ENCODE measurements at places on chromosomes 4 and X.

DNA sequence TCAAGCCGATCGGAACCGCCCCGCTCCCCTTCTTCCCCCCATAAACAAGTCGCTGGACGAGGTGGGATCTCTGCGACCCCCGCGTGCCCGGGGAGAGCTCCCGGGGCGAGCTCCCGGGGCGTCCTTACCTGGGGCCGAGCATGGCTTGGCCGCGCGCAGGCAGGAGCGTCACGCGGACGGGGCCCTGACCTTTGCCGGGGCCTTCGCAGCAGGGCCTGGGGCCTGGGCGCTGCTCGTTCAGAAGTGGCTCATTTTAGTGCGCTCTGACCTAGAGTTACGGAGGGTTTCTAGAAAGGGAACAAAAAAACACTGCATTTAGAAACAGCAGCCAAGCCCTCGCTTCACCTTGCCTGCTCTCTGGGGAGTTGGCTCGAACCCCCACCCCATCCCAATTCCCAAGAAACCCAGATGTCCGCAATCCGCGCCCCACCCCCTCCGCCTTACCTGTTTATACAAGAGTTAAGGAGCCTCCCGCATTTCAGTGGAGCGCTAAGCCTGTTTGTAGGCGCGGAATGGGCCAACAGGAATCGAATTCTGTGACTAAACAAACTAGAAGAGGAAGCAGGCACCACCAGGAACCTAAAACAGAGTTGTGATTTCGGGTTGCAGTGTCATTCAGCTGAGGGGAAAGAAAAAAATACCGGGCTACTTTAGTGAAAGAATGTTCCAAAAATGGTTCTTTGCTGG is 814 bp upstream of the RBM47 start:
- DNase-seq: peak; percentile 78

- DNase-seq: no peak
Measured at GRCh38 chrX:155888139-155888538, 7.0 kb downstream of the VAMP7 start.

GRCh38 chrX:40083979-40084359 is 13.8 kb downstream of the BCOR start:
- DNase-seq: no peak

- no peak for DNase-seq
Measured at GRCh38 chr4:182700362-182701160, 216.6 kb downstream of the DCTD start.

DNA sequence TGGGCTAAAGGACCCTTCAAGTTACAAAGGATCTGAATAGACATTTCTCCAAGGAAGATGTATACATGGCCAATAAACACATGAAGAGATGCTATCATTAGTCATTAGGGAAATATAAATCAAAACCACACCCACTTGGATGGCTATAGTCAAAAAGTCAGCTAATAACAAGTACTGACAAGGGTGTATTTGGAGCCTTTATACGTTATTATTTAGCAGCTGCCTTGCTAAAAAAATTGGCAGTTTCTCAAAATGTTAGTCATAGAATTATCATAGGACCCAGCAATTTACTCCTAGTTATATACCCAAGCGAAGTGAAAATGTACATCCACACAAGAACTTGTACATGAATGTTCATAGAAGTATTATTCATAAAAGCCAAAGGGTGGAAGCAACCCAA is 112.7 kb upstream of the DUSP21 start:
- no peak for DNase-seq

GRCh38 chr4:183011213-183011907 is 87.7 kb upstream of the WWC2 start:
- DNase-seq: no peak

DNA sequence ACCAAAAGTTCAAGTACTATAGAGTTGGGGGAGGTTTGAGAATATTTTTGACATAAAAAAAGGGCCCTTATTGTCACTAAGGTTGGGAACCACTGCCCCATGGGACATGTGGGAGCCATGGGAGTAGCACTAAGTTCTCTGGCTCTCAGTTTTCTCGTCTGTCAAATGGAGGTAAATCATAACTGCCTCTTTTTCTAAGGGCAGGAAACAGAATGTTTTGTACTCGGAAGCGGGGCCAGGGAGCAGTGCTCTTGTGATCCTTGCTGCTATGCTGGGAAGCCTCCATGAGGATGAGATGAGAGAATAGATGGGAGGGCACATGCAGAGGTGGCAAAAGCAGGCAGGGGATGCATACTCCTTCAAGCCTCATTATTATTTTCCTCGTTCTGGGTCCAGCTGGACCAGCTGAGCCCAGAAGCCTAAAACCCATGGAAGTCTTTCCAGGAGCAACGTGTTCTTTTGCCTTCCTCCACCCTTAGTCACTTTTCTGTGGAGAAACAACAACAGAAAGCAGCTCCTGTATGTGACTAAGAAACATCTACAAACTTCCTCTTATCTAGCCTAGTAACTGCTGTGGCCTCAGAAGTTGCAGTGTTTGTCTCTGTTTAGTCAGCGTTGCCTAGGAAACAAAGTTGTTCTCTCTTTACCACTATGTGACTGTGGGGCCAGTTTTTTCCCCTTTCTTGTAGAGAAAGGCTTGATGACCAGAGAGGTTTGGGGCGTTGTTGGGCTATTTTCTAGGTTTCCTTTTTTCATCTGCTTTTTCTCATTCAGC is 64.8 kb downstream of the TSC22D3 start:
- DNase-seq: peak; percentile 69

GRCh38 chr4:168769416-168769815 is 240.6 kb downstream of the CBR4 start:
- no peak for DNase-seq

- no peak for DNase-seq
Measured at GRCh38 chr4:141140391-141141200, 7.3 kb upstream of the RNF150 start.

- DNase-seq: no peak
Measured at GRCh38 chrX:74434336-74434735, 13.0 kb downstream of the SLC16A2 start.

DNA sequence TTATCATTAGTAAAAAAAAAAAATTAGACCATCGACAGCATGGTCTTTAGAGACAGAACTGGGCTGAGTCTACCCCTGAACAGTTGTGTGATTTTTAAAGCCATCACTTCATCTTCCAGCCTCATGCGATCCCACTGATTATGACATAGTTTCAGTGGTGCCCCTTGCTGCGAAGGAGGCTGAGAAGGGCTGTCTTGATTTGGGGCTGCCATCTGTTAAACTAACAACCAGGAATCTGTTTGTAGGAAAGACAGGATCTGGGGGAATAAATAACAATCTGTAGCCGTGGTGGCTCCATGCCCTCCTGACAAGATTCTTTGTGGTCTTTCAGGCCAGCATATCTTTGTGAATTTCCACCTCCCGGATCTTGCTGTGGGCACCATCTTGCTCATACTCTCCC is 17.1 kb downstream of the SLC34A2 start:
- DNase-seq: no peak

DNA sequence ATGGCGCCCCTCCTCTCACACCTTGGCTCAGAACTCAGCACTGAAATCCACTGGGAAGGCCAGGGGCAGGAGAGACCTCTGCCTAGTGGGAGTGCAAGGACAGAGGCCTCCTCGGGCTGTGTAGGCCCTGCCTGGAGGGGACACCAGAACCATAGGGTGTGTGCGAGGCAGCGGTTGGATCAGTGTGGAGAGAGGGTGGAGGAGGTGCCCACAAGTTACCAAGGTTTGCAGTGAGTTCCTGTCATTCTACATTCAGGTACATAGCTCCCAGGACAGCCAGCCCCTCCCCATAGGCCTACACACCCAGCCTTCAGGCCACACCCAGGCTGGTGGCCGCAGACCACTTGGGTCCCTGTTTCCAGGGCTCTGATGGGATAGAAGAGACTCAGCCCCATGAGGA is 19.2 kb upstream of the SPON2 start:
- peak; percentile 5 for DNase-seq

GRCh38 chr4:136864604-136865185 is 667.6 kb downstream of the PCDH18 start:
- no peak for DNase-seq

DNA sequence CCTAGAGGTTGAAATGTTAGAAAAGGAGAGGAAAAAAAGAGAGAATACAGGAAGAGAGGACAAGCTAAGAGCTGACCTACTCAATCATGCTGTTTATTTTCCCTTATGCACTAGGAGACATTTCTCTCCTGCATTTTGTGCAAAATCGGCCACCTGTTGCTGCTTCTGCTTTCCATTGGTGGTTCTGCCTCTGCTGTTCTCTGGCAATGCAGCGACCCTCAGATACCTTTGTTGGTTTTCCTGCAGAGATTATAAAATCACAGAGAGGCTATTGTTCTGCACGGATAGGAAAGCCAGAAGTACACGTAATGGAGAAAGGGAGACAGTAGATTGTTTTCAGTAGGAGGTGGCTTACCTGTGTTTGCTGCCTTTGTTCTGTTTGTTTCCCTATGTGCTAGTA is 108.9 kb downstream of the UNC5C start:
- DNase-seq: no peak

DNA sequence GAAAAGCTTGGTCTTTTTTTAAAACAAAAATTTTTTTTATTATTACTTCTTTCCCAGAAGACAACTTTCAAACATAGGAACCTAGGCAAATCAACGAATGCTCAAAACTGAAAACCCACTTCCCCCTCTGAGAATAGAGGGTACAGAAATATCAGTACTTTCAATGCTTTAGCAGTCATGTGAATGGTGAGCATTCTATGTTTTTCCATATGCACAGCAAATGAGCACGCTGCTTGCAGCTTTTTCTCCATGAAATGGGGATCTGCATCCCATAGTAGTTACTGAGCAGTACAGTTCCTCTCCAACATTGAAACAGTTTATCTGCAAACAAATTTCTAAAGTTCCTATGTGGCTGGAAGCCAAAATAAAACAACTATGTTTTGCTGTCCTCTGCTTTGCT is 108.4 kb upstream of the BMP2K start:
- no peak for DNase-seq

GRCh38 chr4:4461850-4462249 is 74.9 kb downstream of the NSG1 start:
- no peak for DNase-seq

DNA sequence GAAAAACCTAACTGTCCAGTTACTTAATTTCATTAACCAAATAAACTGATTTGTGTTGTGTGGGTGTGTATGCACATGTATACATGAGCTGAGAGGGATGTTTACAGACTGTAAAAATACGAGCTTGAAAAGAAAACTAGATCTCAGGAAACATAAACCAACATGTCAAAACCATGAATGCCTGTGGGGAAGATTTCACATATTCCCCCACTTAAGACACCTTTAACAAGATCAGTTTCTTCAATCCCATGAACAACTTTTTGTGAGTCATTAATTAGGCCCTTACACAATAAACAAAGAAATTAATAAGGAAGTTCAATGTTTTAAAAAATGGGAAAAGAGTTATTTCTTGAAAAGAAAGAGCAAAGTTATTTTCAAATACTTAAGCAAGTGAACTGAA is 170.8 kb downstream of the ZNF674 start:
- DNase-seq: no peak

GRCh38 chrX:69124108-69124507 is 41.1 kb downstream of the PJA1 start:
- no peak for DNase-seq

- no peak for DNase-seq
Measured at GRCh38 chrX:84219551-84219950, 31.6 kb upstream of the RPS6KA6 start.

DNA sequence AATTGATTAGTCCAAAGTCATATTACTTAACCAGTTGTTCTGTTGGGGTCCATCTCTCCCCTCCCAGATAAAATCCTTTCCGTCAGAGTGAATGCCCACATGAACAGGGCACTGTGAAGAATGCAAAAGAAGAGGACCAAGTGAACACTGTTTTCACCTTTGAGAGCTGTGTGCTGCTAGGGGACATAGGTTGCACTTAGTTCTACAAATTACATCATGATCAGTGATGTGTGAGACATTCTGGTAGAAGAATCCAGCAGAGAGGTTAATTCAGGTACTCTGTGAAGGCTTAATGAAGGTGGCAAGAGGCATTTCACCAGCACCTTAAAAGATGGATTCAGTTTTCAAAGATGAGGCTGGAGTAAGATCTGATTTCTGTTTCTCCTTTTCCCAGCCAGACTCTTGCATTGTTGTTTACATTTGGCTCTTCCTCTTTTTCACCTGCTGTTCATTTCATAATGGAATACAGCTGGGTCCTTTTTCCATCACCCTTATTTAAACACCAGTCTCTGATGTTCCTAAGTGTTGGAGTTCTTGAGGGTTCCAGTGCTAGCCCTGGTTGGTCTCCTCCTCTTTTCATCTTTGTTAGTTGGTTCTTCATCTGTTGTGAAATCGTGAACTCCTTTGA is 10.9 kb downstream of the GAB1 start:
- DNase-seq: no peak

Measured in GM06990 (cell line).